ENCODE measurements at places on chromosomes 7 and 10.

GRCh38 chr7:82472966-82473365 is 29.4 kb upstream of the CACNA2D1 start:
- DNase-seq = no peak

DNA sequence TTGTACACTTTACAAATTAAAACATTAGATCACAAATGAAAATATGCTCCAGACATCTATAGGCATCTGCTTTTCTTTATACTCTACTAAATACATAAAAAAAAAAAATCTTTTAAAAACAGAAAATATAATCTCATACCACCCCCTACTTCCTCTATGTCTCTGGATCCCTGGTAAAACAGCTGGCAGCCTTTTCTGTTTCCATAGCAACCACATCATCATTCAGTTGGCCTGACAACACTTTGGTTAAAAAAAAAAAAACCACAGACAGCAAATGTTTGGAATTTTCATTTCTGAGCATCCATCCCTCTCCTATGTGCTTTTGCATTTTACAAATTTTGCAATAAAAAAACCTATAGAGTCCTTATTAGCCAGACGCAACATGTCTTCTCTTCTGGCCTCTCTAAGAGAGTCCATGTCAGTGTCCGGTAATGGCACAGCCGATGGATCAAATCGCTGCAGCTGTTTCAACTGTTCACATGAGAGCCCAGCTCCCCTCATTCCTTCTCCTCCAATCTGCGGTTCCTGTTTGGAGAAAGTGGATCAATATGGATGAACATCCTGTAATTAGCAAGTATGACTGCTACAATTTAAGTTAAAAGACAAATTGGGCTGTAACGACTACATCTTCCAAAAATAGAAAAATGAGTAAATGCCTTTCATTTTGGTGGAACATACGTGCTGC is 105.6 kb downstream of the NSUN6 start:
- no peak for DNase-seq

DNA sequence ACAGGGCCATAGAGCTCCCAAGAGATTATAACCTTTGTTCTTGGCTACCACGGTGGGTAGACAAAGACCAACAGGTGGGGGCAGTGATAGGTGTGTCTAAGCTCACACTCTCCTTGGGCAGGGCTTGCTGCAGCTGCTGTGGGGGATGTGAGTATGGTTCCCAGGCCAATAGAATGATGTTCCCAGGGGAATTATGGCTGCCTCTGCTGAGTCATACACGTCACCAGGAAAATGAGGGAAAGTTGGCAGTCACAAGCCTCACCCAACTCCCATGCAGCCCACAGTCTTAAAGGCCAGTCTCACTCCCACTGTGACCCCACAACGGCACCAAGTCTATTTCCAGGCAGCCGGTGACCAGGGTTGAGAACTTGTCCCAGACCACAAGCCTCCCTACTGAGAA is 453.4 kb upstream of the PODXL start:
- DNase-seq = no peak

DNA sequence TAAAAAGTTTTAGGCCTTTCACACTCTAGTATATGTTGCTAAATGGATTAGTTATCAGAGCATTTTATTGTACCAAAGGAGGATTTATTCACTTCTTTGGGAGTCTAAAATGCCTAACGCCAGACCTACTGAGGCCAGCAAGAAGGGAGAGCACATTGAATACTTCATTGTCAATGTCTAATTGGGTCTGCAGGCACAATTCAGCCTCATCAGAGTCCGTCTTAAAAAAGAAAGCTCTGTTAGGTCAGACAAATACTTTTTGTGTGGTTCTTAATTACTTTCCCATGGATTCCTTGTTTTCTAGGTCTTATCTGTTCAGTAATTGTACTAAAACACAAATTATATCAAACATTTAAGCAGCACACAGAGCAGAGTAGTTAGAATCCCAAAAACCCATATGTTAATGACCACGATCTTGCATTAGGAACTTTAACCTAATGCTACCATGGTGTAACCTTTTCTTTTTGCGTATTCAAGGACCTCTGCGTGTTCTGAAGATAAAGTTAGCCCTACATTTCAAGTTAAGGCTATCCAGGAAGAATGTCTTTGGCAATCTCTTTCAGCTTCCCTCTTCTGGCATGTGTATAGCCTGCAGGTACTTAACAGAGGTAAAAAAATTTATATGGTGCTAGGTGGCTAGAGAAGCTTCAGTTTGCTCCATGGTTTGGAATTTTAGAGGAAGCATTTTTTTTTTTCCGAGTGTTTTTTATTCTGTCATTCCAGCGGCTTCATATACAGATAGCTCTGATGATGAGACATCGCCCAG is 45.7 kb upstream of the STRIP2 start:
- DNase-seq = no peak

GRCh38 chr7:151721694-151722093 is 155.2 kb downstream of the PRKAG2 start:
- no peak for DNase-seq

DNA sequence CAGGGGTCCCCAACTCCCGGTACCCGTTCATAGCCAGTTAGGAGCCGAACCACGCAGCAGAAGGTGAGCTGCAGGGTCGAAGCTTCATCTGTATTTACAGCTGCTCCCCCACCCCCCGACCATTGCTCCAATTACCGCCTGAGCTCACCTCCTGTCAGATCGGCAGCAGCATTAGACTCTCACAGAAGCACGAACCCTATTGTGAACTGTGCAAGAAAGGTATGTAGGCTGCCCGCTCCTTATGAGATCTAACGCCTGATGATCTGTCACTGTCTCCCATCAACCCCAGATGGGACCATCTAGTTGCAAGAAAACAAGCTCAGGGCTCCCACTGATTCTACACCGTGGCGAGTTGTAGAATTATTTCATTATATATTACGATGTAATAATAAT is 14.6 kb upstream of the AZGP1 start:
- no peak for DNase-seq

DNA sequence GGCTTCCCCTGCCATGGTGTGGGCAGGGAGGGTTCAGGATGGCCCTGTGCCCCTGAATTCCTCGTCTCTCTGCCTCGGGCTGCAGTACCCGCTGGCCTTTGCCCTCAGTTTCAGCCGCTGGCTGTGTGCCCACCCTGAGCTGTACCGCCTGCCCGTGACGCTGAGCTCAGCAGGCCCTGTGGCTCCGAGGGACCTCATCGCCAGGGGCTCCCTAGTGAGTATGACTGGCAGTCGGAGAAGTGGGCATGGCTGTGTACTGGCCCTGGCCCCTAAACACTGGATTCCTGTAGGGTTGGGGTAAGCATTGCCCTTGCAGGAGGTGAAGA is 59.6 kb downstream of the PALD1 start:
- DNase-seq = no peak

- no peak for DNase-seq
These were observed 491.8 kb upstream of the TPK1 start for GRCh38 chr7:145327646-145328045.

DNA sequence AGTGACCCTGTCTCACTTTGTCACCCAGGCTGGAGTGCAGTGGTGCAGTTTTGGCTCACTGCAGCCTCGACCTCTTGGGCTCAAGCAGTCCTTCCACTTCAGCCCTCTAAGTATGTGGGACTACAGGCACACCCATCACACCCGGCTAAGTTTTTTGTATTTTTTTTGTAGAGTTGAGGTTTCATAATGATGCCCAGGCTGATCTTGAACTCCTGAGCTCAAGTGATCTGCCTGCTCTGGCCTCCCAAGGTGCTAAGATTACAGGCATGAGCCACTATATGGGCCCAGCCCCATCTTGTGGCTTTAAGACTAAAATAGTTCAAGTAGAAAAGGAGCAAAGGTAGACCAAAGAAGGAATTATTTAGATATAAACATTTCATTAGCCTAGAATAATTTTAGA is 65.5 kb downstream of the MLLT10 start:
- DNase-seq = no peak

- no peak for DNase-seq
These were observed 41.4 kb upstream of the PNLIPRP3 start for GRCh38 chr10:116385994-116386809.

GRCh38 chr10:15433850-15434537 is 62.9 kb upstream of the FAM171A1 start:
- DNase-seq = no peak

GRCh38 chr10:88185830-88186229 is 322.4 kb downstream of the PTEN start:
- DNase-seq = no peak

DNA sequence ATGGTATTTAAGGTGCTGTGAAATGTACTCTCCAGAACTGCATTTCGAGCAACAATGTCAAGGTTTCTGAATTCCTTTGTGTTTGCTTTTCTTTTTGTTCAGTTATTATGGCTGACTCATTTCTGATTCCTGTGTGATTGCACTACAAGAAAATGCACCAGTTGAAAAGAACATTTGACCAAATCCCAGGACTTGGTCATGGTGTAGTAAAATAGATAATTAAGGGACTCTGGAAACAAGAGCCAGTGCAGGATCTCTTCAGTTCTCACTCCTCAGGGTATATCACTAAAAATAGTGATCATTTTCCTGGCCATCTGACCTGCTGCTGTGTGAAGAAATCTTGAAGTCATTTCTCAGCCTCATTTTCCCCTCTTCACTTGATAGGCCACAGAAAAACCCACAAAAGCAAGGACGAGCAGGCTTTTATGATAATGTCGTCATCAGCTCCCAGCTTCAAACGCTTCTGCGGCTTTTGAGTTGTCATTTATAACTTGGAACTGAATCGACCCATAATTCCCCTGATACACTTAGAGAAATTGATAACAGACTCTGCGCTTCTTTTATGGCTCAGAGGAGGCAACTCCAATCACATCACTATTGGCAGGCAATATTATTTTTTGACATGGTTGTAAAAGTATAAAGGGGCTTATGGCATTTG is 274.7 kb downstream of the HDAC9 start:
- no peak for DNase-seq

All from stimulated activated CD4-positive, alpha-beta T cell treated with anti-CD3 and anti-CD28 coated beads, TNF-alpha, amount 100 ng/mL, for 24 hours (primary cell).